Daoy (cell line): ENCODE measurements at places on chromosomes 1 and 21. TPM values are rescaled to one million over a fixed set of nuclear protein-coding genes. Genes with fewer than 3 reads are reported as not detected.

Gene NMNAT2
- total RNA-seq: 3.0 and 3.6 TPM in 2 replicates

Gene CYP2J2
- total RNA-seq: 4.2 and 4.7 TPM in 2 replicates

Gene CA6
- not detected in 2 replicates for total RNA-seq

Gene LY9
- total RNA-seq: 0.06 TPM in 1 of 2 replicates, not detected in the other

Gene MEAF6
- 83.8 and 98.8 TPM in 2 replicates for total RNA-seq

Gene HEYL
- not detected in 2 replicates for total RNA-seq

Gene TFF2
- total RNA-seq: not detected in 2 replicates

Gene GBP6
- 0.11 TPM in 1 of 2 replicates, not detected in the other for total RNA-seq

Gene KANK4
- total RNA-seq: 0.03 TPM in 1 of 2 replicates, not detected in the other

Gene NUP210L
- total RNA-seq: not detected in 2 replicates

Gene FBXO2
- 1.4 TPM in 1 of 2 replicates, not detected in the other for total RNA-seq

Gene C1orf167
- total RNA-seq: not detected in 2 replicates

Gene AK5
- total RNA-seq: 18.1 and 38.6 TPM in 2 replicates

Gene HOOK1
- total RNA-seq: 1.1 and 2.7 TPM in 2 replicates

Gene NTRK1
- total RNA-seq: 0.40 TPM in 1 of 2 replicates, not detected in the other

Gene HAPLN2
- total RNA-seq: 0.23 TPM in 1 of 2 replicates, not detected in the other

Gene COL8A2
- 2.2 and 3.7 TPM in 2 replicates for total RNA-seq

Gene KIF14
- total RNA-seq: 22.1 and 26.2 TPM in 2 replicates

Gene PDE4DIP
- 6.4 and 6.7 TPM in 2 replicates for total RNA-seq

Gene DIP2A
- 11.5 and 16.4 TPM in 2 replicates for total RNA-seq

Gene AGT
- total RNA-seq: not detected in 2 replicates
